ENCODE measurements at places on chromosomes 11 and 22.

- DNase-seq, result no peak
Measured at GRCh38 chr11:131234221-131234620, 136.2 kb upstream of the NTM start.

DNA sequence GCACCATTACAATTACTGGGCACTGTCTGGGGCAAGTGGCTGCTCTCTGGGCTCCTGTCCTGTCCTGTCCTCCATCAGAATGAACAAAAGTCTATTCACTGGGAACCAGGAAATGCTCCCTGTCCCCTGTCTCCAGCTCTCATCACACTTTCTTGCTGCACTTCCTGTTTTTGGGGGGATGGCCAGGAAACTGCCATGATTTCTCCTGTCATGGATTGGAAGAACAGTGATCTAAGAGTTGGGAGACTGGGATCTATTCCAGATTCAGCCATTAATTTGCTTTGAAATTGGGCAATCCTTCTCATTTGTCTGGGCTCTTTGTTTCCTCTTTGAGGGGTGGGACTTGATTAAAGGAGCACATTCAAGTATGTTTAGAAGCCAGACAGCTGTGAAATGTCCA, 61.4 kb upstream of the KIRREL3 start:
- DNase-seq, result no peak

DNA sequence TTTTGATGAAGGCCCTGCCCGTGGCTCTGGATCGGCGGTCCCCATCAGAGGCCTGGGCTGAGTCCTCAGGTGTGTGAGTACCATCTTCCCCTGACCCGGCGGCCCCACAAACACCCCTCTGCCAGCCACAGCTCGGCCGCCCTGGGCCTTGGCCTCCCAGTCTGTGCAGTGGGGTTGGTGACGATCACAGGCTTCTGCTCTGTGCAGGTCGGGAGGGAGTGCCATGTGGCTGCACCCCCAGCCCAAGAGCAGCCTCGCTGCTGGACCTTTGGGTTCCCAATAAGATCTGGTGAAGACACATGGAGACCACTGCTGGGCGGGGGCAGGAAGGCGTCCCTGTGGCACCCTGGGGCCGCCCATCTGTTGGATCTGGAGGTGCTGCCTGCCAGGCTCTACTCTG, 47.1 kb upstream of the PPARA start:
- DNase-seq, result no peak

- DNase-seq, result no peak
Measured at GRCh38 chr11:125295931-125296330, 131.4 kb downstream of the PKNOX2 start.

- peak; percentile 57 for DNase-seq
Measured at GRCh38 chr22:45757068-45757467, 85.4 kb downstream of the ATXN10 start.

DNA sequence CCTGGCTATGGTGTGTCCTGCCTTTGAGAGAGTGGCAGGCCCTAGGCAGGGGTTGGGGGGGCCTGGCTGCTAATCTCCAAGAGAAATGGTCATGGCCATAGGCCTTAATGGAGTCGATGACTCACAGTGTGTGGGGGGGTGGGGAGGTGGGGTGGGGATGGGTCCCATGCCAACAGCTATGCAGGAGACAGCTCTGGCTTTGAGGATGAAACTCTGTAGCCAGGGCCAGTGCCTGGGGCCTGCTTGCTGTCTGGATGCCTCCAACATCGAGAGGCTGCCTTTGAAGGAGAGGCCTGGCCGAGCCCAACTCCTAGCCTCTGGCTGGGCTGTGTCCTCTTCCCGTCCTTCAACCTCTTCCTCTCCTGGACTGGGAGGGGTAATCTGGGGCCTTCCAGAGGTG, 23.9 kb upstream of the TSPAN18 start:
- DNase-seq, result no peak

GRCh38 chr11:2205981-2206690, 34.5 kb upstream of the TH start:
- DNase-seq, result no peak

All from AG08395 (cell line).